COR-L47 (cell line): ENCODE measurements at places on chromosomes 16 and 17.

DNA sequence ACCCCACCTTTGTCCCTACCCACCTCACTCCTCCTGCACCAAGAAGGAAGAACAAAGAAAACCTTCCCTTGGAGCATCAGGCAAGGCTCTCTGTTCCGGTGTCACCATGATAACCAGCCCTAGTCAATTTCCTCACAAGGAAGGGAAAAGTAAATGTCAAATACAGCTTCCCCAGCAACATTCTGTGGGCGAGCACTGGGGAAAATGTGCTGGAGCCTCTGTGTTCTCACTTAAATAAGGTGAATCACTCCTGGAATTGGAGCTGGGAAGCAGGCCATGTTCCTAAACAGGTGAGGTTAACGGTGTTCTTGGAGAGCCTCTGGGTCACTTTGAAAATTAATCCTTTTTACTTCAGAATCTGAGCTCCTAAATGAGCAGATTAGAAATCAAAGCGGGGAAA is 427.9 kb upstream of the ERCC4 start:
- no peak for DNase-seq

GRCh38 chr16:82643136-82643535 is 16.4 kb downstream of the CDH13 start:
- DNase-seq, result no peak

- no peak for DNase-seq
Observed at GRCh38 chr16:3854750-3855541, 25.6 kb downstream of the CREBBP start.

- no peak for DNase-seq
Observed at GRCh38 chr16:90031186-90031930, 12.1 kb upstream of the DBNDD1 start.

DNA sequence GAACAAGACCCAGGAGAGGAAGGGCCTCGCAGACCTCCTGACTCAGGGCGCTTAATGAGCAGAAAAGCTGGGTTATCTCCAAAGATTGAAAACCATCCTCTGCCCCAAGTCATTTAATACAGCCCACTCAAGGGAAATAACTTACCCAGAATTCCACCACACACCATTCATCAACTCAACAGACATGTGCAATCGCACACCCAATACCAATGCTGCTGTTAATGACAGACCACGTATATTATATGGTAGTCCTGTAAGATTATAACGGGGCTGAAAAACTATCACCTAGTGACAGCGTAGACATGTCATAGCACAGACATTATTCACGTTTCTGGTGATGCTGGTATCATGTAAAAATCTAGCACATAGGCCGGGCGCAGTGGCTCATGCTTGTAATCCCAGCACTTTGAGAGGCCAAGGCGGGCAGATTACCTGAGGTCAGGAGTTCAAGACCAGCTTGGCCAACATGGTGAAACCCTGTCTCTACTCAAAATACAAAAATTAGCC is 52.5 kb upstream of the HELZ start:
- DNase-seq, result no peak

DNA sequence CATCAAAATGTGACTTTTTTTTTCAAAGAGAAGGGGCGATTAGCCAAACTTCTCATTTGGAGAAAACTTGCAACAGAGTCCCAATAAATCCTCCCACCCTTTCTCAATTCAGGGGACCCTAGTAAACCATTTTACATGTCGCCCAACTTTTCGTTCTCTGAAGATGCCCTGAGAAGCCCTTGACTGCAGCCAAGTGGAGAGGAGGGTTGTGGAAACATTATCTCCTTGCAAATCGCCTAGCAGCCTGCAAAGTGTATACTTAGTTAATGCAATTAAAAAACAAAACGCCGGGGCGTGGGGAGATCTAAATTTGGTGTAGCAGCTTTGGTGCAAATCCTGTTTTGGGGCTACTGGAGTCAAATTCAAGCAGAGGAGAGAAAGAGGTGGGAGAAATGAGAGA is 1.2 kb upstream of the SHISA9 start:
- no peak for DNase-seq

DNA sequence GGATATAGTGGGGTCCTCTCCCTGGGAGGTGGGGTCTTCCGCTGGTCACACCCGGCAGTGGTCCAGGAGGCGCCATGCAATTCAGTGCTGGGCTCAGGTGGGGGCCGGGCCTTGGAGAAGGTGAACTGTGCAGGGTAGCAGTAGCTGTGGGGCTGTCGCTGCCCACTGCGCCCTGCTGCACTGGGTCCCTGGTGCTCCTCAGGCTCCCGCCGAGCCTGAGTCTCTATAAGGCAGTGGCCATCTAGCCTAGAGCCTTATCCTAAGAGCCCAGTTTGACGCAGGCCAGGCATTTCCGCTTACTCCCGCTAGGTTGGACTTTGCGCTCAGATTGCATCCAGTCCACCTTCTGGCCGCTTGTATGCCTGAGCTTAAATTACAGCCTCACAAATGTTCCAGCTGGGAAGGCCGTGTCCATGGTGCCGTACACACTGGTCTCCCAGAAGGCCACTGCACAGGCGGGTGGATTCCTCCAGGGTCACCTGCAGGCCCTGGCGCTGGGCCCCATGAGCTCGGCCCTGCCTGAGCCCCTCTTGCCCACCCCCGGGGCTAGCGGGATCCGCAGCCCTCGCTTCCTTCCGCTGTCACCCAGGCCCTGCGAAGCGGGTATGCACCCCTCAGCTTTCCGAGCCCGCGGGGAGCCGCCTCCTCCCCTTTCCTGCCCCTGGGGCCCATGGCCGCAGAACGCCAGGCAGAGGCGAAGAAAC is 1762.2 kb downstream of the TP53TG3F start:
- no peak for DNase-seq

DNA sequence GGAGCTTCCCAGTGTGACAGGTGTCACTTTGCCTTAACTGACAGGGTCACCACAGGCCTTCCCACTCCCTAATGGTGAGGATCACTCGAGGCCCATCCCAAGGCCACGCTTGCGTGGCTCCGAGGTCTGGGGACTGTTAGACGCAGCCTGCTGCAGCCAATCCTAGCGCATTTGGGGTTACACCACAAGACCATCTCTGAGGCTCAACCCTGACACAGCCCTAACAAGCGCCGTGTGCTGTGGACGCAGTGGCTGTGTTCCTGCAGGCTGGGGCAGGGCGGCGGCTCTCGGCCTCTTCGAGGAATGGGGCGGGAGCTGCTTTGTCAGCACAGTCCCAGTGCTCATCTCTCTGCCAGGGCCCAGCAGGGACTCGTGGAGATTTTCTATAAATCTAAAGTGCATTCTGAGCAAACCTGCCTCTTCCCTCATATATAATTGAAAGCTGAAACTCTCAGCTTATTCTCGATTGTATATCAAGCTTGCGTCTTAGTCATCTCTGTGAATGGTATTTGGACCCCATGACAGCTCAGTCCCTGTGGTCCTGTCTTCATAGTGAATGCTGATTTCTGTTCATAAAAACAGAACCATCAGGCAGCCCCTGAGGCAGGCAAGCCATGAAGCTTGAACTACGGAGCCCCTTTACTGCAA is 65.8 kb upstream of the CHMP6 start:
- no peak for DNase-seq

DNA sequence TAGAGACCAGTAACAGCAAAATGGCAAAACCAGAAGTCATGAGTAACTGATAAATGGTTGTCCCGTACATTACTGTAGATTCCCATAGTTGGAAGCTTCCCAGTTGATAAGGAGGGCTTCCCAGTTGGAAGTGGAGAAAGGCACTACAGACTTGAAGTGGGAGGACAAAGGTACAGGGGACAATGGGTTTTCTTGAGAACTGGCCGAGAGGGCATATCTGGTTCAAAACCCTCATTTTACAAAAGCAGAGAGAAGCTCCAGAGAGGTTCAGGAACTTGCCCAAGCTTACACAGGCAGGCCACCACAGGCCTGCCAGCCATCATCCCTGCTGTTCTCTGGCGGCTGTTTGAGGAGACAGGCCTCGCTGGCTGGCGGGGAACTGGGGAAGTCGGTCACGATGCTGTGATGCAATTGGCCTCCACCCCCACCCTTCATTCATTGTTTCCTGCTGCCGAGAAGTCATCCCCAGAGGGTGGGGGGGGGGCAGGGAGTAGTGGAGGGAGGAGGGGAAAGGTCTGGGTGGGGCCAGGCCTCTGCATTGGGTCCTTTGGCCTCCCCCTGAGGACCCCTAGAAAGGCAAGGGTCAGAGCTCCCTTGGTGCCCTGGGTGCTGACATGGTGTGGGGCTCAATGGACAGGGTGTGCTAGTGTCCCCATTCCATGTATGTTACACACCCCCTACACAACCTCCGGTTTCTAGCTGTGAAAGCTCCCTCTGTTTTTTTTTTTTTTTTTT is 3.0 kb downstream of the UBALD2 start:
- DNase-seq, result no peak

- no peak for DNase-seq
Observed at GRCh38 chr16:78516006-78516736, 416.7 kb downstream of the WWOX start.

DNA sequence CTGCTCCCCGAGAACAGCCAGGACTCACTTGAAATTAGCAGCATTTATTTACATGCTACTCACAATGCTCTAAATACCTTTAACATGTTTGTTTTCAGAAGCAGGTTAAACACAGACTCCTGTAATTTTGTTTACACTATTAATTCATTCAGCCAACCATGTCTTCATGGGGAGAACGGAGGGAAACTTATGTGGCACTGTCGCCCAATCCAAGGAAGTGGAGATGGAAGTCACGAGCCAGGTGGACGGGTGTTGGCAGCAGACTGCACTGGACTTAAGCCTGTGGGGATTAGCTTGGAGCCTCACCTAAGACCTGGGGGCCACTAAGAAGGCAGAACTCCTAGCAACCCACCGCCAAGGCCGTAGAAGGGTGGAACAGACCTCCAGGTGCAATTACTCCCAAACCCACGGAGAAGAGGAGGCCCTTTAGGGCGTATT is 8.8 kb upstream of the GFAP start:
- peak; percentile 34 for DNase-seq

GRCh38 chr17:29124135-29124924 is 55.9 kb downstream of the MYO18A start:
- peak; percentile 66 for DNase-seq

GRCh38 chr17:31398381-31399311 is 7.2 kb downstream of the RAB11FIP4 start:
- DNase-seq, result no peak

GRCh38 chr17:2837147-2837561 is 40.9 kb downstream of the RAP1GAP2 start:
- DNase-seq, result no peak
